Stimulated activated CD4-positive, alpha-beta T cell treated with anti-CD3 and anti-CD28 coated beads, Interleukin-15, amount 100 ng/mL, for 48 hours (primary cell): ENCODE measurements at places on chromosomes 6 and 20.

GRCh38 chr6:144408161-144408560, 123.0 kb downstream of the UTRN start:
- no peak for DNase-seq

DNA sequence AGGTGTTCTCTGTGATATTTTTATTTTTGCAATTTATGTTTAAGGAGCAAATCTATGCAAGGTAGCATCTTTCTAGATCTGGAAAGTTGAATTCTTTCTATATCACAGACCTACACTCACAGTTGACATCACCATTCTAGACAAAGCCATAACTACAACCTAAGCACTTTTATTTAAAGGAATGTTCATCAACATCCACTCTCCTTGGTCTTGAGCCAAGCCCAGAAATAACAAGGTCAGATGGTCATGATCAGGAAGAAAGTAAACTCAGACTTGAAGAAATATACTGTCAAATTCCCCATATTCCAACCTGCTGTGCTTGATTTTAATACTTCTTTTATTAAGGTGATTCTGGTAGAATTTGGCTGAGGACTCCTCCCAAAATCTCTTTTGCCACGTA, 32.2 kb downstream of the MMUT start:
- DNase-seq: no peak

GRCh38 chr20:16292226-16292880, 280.9 kb downstream of the KIF16B start:
- DNase-seq: no peak

- no peak for DNase-seq
Measured at GRCh38 chr6:14671261-14671681, 553.7 kb downstream of the CD83 start.

- DNase-seq: no peak
Measured at GRCh38 chr6:24565196-24565595, 70.4 kb downstream of the ALDH5A1 start.

DNA sequence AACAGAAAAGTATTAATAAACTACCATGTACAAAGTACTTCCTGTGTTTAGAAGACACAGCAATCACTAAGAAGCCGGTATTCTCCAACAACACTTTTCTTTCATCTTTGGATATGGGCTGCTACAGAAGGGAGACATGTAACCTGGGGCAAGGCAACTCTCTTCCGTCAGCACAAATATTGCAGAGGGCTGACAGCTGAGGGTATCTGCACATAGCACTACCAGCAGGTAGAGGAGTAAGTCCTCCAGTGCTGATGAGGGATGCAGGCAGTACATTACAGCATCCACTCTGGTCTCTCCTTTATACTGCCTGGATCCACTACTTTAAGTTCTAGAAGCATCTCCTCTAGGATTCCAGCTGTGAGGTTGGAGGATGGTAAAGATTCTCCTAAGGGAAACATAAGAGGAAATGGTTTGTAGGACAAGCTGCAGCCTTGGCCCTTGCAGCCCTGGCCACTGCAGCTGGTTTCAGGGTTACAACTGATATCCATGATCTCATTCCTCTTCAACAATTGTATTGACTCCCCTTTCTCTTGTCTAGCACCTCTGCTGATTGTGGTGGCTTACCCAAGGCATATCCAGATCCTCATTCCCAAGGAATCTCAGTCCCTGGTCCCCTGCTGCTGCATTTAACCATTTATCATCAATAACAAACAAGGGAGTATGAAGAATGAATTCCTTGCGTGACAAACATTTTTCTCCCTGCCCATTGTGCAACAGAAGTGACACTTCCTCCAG, 110.7 kb upstream of the ADGRF1 start:
- no peak for DNase-seq

DNA sequence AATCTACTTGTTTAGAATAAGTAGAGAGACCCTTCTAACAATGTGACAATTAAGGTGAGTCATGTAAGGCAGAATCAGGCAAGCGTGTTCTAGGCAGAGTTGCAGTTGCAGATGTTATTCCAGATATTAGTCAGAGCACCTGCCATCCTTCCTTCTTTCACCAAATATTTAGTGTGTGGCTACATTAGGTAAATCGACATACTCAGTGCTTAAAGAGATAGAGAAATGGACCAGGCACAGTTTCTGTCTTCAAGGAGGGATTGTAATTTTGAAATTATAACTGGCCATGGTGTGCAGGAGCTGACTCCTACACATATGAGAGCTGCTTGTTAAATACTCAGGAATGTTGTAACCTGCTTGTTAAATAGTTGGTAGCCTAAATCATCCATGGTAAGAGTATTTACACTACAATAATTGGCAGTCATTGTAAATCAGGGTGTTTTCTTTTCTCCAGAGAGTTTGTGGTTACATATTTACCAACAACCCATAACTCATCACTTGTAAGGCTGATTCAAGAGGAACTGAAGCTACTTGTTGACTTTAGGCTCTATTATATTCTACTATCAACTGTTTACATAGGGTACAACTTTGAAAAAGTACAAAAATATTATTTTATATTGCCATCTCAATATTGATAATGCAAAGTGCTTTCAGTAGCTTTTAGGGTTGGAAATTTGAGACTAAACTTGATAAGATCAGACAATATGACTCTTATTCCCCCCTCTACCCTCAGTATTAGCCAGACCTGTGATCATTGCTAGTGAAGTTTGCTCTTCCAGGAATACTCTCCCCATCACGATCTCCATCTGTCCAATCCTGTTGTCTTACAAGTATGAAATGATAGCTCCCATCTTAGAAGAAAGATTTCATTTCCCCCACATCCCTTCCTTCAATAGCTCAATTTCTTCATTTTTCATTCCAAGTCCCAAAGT, 607.1 kb downstream of the COL12A1 start:
- DNase-seq: no peak
